ENCODE measurements at places on chromosomes 7 and 10. TPM values are rescaled to one million over a fixed set of nuclear protein-coding genes. Genes with fewer than 3 reads are reported as not detected.

GRCh38 chr10:24306507-24306875 is 97.6 kb downstream of the KIAA1217 start:
- DNase-seq: no peak

DNA sequence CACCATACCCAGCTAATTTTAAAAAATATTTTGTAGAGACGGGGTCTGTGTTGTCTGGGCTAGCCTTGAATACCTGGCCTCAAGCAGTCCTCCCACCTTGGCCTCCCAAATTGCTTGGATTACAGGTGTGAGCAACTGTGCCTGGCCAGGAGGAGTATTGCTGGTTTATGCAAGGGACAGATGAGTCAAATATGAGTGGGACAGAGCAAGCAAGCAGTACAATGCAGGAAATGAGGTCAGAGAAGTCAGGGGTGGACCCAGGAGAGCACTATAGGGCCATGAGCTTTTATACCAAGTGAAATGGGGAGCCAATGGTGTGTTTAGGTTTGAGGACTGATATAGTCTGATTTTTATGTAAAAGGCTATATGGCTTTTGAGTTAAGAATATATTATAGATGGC is 6.3 kb downstream of the TSPAN13 start:
- no peak for DNase-seq

- DNase-seq: no peak
Measured at GRCh38 chr10:44990302-44990655, 10.4 kb upstream of the ZNF22 start.

DNA sequence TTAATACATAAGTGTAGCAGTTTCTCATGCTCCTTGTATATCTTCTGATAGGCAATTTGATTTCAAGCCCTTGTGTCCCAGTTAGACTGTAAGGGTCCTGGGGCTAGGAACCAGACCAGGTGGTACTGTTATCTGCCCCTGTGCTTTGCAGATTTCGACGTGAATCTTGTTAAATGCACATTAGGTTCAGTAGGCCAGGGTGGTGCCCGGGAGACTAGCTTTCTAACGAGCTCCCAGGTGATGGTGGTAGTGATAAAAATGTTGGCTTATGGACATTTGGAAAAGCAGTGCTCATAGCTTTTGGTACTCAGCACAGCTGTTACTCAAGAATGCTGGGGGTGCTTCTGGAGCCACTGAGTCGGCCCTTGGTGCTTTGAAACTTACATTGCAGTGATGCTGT is 64.2 kb downstream of the PRPF18 start:
- DNase-seq: no peak

DNA sequence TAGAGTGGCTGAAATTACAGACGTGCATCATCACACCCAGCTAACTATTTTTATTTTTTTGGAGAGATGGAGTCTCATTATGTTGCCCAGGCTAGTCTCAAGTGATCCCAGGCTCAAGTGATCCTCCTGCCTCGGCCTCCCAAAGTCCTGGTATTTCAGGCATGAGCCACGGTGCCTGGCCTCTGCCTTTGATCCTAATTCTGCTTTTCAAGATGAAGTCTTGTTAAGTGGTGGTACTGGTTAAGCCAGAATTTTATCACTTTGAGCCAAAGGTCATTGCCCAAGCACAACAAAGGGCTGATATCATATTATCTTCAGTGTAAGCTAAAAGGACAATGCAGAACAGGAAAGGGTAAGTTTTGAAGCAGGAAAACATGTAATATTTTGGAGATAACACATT is 64.2 kb downstream of the MYOF start:
- DNase-seq: no peak

DNA sequence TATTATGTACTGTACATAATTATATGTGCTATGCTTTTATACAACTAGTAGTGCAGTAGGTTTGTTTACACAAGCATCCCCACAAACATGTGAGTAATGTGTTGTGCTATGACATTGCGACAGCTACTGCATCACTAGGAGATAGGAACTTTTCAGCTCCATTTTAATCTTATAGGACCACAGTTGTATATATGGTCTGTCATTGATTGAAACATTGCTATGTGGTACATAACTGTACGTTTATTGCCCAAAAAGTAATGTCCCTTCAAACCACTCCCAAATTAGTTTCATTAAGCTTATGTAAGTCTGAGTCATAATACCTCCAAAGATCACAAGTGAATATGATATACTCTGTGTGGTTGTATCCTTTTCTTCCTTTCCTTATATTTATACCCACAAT is 183.2 kb upstream of the POT1 start:
- DNase-seq: no peak

DNA sequence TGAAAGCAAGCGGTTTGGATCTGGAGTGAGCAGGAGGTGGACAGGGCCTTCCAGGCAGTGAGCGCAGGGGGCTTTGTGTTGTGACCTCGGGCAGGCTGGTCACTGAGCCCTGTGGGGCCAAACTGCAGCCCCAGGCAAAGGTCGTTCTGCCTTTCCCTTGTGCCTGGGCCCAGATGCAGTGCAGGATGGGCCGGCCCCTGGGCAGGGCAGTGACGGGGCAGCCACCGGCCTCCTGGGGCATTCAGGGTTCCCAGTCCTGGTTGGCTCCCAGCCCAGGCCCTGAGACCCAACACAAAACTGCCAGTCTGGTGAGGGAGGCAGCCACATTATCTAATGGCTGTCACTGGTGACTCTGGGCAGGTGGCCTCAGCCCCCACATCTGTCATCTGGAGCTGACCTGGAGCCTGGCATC is 7.1 kb downstream of the ARPC1B start:
- no peak for DNase-seq

DNA sequence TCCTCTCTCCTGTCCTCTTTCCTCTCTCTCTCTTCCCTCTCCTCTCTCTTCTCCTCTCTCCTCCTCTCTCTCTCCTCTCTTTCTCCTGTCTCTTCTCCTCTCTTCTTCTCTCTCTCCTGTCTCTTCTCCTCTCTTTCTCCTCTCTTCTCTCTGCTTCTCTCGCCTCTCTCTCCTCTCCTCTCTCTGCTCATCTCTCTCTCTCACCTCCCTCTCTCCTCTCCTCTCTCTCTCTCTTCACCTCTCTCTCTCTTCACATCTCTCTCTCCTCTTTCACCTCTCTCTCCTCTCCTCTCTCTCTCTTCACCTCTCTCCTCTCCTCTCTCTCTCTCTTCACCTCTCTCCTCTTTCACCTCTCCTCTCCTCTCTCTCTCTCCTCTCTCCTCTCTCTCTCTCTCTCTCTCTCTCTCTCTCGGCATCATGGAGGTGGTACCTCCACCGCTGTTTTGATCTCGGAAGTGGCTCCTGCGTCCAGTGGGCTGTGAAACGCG is 30.1 kb downstream of the CFAP46 start:
- DNase-seq: no peak

DNA sequence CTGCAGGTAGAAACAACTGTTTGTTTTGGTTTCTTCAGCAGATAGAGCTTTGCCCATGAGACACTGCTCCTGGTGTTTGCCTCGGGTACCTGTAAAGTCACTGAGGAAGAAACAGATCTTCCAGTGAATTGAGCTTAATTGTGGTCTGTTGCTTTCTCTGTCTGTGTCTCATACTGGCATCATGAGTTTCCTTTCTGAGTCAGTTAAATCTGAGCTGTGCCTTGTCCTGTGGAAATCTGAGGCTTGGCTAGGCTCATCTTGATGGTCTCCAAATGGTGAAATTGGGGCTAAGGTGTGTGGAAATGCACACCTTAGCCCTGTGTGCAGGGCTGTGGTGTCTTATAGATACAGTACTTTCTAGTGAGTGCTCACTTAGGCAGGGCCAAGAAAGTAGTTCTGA is 67.4 kb downstream of the GBF1 start:
- DNase-seq: peak; percentile 6

- no peak for DNase-seq
Measured at GRCh38 chr7:151699147-151699927, 177.6 kb downstream of the PRKAG2 start.

DNA sequence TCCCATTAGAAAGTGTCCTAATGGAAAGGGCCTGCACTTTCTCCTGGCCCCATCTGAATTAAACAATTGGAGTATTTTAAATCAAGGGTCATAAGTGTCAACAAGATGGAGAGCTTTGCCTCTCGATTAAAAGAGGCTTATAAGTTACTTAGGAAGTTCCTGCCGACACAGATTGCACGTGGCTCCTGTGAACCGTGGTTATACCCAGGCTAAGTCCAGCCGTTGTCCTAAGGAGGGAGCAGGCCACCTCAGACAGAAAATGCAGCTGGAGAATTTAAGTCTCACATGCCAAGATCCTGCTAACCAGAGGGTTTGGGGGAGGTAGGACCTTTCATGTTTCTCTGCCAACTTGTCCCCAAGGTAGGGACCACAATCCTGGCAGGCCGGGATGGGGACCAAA is 626.5 kb upstream of the GALNT17 start:
- DNase-seq: no peak

GRCh38 chr7:116571552-116571951 is 46.7 kb downstream of the CAV1 start:
- no peak for DNase-seq

DNA sequence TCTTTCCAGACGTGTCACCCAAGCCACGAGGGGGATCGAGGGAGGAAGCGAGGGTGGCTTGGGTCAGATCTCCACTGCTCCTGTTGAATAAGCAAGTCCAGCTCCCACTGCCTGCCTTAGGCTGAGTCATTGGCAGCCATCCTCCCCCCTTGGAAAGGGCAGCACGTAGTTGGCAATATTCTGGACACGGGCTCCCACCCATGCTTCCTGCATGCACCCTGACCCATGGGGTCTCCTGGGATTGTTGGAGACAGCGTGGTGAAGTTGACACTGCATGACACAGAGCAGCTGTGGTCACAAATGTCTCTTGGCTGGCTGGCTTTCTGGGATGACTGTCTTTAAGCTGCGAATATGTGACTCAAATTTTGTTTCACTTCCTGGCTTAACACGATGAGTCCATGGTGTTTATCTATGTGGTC is 11.2 kb downstream of the BTBD16 start:
- DNase-seq: no peak

GRCh38 chr7:103777440-103777839 is 212.0 kb downstream of the RELN start:
- no peak for DNase-seq

DNA sequence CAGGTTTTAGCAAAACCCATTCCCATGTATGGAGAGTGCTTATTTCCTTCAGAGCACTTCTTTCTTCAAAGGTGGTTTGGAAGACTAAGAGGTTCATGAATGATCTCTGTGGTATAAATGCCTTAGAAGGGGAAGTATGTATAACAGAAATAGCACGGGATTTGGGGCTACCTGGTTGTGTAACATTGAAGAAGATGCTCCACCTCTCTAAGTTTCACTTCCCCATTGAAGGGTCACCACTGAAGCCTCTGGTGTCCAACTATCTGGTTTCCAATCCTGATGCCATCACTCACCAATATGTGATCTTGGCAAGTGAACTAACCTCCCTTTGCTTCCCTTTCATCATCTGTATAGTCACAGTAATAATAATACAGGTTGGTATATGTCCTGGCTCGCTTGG is 37.2 kb downstream of the CYCS start:
- DNase-seq: no peak

GRCh38 chr10:7787150-7787856 is 490 bp downstream of the KIN start:
- peak; percentile 23 for DNase-seq

DNA sequence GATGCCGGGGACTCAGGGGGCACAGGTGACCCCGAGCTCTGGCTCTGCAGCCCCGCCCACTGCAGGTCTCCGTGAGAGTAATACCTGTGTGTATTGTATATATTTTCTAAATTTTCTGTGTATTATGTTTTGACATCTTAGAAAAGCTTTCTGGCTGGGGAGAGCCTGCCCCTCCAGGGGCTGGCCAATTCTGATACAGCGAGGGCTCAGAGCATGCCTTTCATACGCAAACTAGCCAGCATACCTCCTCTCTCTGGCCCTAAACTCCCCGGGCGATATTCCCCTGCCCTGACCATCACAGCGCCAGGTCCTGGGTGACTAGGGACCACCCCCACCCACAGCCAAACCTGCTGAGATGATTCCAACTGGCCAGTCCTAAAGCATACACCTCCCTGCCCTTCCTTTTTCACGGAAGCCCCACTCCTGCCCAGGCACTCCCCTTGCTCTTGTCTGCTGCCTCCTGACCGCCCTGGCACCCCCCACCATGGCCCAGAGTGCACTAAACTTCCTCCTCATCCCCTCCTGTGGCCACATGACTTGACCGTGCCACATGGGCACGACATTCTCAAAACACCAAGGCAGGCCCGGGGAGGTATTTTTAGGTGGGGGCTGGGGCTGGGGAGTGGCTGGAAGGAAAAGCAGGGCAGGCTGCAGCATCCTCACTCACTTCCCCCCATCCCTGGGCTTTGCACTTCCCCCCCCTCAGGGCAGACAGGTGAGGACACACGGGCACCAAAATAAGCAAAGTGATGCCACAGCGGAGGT is 61.5 kb downstream of the INSIG1 start:
- DNase-seq: no peak

- no peak for DNase-seq
Measured at GRCh38 chr7:77980087-77980713, 181.6 kb downstream of the PHTF2 start.

DNA sequence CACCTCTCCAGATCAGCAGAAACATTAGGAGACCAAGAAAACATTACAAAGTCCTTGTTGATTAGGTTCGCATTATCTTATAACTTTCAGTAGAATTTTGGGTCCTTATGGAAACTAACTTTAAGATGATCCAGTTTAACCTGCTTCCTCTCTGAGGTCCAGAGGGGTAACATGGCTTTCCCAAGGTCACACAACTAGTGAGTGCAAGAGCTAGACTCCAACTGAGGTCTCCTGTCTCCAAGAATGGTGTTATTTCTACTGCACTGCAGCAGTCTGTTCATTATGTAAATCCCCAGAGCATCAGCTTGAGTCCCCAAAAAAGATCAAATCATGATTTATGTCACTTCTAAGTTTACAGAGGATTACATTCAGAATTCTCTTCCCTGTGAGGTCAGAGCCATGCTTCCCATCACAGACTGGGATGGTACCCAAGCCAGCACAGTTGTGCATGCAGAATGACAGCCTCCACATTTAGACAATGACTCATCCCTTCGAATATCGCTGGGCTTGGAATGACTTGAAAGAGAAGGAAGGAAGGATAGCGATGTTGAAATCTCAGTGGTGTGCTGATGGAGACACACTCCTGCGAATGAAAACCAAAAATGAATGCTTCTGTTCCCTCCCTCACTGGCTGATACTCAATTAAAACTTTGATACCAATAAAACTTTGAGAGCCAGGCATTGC is 163.1 kb upstream of the PLXNA4 start:
- DNase-seq: no peak

Gene MINDY3
- polyA plus RNA-seq: 5.4 TPM

Gene MYO3A
- not detected for polyA plus RNA-seq

Gene HOXA3
- polyA plus RNA-seq: 4.7 TPM

Gene CRYGN
- not detected for polyA plus RNA-seq

Gene TMEM273
- 1.9 TPM for polyA plus RNA-seq

Gene ARL4A
- polyA plus RNA-seq: 43.2 TPM

Gene JCAD
- polyA plus RNA-seq: 19.3 TPM

Gene MYPN
- 0.01 TPM for polyA plus RNA-seq

Gene HYAL4
- not detected for polyA plus RNA-seq

Gene SGCE
- 37.3 TPM for polyA plus RNA-seq

All from endothelial cell of umbilical vein (primary cell).